ENCODE measurements at places on chromosomes 2 and 18. TPM values are rescaled to one million over a fixed set of nuclear protein-coding genes. Genes with fewer than 3 reads are reported as not detected.

The IL36B gene
- total RNA-seq = not detected

DNA sequence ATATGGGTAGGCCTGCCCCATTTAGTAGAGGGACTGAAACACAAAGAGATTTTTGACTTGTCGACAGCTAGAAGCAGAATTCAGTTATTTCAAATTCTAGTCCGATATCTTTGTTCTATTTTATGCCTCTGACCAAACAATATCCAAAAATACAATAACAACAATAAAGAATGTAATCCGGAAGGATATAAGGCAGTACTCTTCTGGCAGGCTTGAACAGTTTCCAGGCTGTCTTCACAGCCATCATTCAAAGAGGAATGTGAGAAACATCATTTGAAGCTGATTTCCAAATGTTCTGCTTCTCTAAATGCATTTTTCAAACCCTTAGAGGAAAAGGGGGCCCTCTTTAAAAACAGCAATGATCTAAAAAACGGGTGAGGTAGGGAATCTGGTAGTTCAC lies 36.7 kb upstream of the SPTBN1 start:
- H3K27me3 ChIP-seq = no peaks in the 10 kb centered on the region
- DNase-seq = no peak
- H3K27ac ChIP-seq = no peak overlapping the region
- no peak overlapping the region for H3K4me3 ChIP-seq

DNA sequence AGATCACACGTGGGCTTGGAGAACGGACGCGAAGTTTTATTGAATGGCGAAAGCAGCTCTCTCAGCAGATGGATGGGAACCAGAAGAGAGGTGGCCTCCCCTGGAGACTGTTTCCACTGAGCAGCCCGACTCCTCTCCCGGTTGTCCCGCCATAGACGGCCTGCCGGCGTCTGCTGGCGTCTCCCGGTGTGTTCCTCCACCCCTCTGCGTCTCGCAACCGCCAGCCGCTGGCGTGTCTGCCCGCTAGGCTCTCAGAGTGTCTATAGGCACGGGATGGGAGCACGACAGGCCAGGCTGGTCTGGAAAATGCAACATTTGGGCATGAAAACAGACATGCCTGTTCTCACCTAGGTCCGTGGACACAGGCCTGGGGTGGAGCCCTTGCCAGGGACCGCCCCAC lies 366.7 kb upstream of the SOX11 start:
- no peak overlapping the region for H3K4me3 ChIP-seq
- no peak for DNase-seq
- H3K36me3 ChIP-seq = no peaks in the 10 kb centered on the region

GRCh38 chr2:101113441-101114267 lies 37.5 kb downstream of the TBC1D8 start:
- DNase-seq = peak; percentile 69
- peak overlapping the region; percentile 43 for H3K4me3 ChIP-seq
- peaks cover 13% of the 10 kb centered on the region for H3K36me3 ChIP-seq
- H3K27me3 ChIP-seq = no peaks in the 10 kb centered on the region
- peak overlapping the region; percentile 88 for H3K27ac ChIP-seq
- H3K4me1 ChIP-seq = peaks cover 80% of the 10 kb centered on the region

GRCh38 chr18:39019989-39020388 lies 1454.4 kb upstream of the CELF4 start:
- no peaks in the 10 kb centered on the region for H3K4me1 ChIP-seq
- H3K27me3 ChIP-seq = no peaks in the 10 kb centered on the region
- H3K4me3 ChIP-seq = no peak overlapping the region
- no peaks in the 10 kb centered on the region for H3K36me3 ChIP-seq
- no peak overlapping the region for H3K27ac ChIP-seq
- DNase-seq = no peak
